ENCODE measurements at places on chromosomes 6 and 20.
A peak's percentile ranks its signal among the peaks of the same experiment; 100 is the strongest.

DNA sequence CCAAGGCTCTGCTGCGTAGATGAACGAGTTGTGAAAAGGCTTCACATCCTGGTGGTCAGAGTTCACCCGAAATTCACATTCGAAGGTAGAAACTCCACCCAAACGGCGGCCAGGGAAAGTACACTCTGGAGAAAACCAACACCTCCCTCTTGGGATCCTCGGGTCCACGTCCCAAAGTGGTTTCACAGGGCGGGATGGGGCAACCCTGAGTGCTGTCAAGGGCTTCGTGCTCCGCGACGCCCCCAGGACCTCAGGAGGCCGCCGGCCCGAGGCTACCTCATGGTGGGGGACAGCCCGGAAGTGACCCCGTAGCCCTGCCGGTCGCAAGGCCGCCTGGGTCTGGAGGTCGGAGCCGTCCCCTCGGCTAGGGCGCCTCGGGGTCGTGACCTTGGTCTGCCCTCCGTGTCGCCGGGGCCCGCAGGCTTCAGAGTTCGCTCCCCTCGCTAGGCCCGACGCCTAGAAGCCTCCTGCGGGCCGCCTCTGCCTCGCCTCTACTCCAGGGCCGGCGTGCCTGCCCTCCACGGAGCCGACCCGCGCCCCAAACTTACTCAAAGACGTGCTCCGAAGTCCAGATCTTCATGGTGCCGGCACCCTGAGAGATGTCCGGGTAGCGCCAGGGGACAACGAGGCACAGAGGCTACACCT lies at the start of gene PRELID3B:
Gene PRELID3B, minus strand, starts transcription at position 636 of the 645 bp plus-strand sequence. Its CDS starts 56 bp downstream, at position 580.
- no peak for DNase-seq

DNA sequence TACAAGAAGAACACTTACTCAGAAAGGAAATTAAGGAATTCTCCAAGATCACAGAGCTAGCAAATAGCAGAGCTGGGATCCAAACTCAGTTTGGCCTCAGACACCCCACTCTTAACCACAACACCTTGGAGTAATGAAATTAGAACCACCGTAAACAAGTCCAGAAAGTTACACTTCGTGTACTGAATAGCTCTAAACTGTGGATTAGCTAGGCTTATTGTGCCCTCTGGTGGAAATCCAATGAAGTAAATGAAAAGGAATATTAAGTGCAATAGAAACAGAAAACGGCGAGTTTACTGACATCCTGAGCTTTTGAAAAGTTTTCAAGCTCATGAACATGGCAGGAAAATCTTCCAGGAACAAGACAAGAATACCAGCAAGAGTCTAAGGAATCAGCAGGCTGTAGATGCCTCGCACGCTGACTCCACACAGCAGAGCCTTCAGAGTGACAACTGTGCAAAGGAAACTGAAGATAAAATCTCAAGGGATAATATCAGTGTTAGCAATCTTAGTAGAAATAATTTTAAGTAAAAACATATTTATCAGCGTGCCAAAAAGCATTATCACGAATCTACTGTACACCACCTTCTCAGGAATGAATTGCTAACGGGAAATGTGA lies 34.6 kb downstream of the FBXO5 start:
- peak; percentile 24 for DNase-seq

- DNase-seq = no peak
Observed at GRCh38 chr20:7257692-7258466, 490.4 kb downstream of the BMP2 start.

GRCh38 chr6:97187951-97188350 lies 95.1 kb downstream of the MMS22L start:
- no peak for DNase-seq

- DNase-seq = no peak
Observed at GRCh38 chr20:4087923-4088322, 72.6 kb upstream of the RNF24 start.

GRCh38 chr6:69422020-69422419 lies 374.8 kb downstream of the LMBRD1 start:
- no peak for DNase-seq

- no peak for DNase-seq
Observed at GRCh38 chr6:53845280-53846195, 50.7 kb downstream of the LRRC1 start.

DNA sequence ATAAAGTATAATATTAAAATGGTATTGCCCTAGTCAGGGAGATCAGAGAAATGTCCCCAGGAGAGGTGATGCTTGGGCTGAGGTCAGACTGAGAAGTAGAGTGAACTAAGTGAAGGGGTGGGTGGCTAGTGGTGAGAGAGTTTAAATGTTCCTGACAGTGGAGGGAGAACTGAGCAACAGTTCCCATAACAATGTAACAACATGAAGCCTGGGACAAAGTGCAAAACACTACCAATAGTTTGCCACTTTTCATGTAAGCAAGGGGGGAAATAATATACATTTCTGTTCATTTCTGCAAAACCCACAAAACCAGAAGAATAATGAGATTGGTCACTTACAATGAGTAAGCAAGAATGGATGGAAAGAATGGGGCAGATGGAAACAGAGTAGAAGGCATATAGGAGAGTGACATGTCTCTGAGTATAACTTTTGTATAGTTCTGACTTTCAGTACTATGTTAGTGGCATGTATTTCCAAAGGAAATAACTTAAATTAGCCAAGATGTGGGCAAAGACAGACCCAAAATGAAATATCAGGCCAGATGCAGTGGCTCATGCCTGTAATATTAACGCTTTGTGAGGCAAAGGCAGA lies 13.3 kb upstream of the FAXC start:
- no peak for DNase-seq

DNA sequence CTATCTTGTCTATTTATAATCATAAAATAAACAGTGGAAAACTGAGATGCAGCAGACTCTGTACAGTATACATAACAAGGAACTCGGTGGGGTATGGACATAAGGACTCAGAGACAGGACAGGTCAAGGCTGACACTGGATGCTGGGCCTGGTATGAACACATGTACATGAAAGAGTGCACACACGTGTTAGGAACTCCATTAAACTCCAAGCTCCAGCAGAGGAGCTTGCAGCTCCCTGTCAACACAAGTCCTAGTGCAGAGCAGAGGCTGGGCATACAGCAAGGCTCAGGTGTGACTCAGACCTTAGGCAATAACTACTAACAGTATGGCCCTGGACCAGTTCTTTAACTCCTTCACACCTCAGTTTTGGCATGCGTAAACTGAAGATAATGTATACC lies 17.1 kb downstream of the NAPB start:
- DNase-seq = no peak

DNA sequence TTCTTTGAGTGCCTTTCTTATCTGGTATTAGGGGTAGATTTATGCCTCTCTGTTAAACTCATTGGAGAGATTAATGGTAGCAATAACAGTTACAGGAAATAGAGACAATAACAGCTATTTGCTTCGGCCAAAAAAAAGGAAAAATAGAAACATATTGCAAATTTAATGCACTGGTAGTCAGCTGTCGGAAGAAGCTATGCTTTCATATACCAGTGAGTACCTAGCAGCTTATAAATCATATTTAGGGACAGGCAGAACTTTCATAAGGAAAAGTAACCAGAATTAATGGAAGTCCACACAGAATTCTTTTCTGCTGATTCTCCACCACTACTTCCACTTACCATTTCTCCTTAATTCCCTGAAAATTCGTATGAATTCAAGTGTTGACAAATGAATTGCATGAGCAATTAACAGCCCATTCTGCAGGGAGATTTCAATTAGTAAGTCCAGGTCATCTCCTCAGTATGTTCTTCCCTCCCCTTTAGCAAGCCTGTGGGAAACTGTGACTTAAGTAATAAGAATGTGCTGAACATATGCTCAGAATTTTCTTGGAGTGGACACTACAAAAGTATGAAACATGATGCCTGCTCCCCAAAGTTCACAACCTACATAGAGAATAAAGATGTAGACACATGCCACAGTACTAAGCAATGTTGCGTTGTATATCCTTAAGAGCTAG lies 196.7 kb upstream of the KCNQ5 start:
- DNase-seq = no peak

DNA sequence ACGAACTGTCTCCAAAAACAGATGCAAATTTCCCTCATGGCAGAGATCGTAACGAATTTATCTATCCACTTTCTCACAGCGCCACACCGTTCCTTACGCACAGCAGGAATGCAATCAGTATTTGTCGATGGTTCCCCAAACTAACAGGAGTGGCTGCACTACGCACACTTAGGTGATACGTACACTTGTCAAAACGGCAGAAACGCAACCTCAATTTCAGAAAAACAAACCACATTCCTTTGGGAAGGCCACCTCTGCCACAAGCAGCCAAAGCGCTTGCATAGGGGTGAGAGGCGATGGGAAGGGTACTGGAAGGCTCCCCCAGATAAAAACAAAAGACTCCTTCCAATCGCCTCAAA lies 638 bp downstream of the MDN1 start:
- DNase-seq = no peak

DNA sequence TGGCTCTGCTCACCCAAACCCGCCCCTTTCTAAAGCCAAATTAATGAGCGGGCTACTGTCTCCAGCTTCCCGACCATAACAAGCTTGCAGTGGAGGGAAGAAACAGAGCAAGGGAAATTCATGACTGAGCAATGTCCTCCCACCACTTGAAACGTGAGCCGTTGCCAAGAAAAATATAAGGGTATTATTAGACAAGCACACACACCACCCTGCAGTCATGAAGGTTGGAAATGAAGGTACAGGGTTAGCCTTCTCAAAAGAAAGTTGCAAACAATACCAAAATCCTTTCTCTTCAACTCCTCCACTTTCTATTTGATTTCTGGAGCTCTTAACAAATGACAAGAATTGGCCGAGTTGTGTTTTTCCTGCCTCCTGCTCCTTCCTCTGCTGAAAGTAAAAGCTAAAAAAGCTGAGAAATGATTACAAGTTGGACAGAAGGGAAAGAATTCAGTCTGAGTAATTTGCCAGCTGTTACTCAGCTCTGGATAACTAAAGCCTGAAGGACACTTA lies 151.1 kb upstream of the B3GAT2 start:
- DNase-seq = peak; percentile 37

DNA sequence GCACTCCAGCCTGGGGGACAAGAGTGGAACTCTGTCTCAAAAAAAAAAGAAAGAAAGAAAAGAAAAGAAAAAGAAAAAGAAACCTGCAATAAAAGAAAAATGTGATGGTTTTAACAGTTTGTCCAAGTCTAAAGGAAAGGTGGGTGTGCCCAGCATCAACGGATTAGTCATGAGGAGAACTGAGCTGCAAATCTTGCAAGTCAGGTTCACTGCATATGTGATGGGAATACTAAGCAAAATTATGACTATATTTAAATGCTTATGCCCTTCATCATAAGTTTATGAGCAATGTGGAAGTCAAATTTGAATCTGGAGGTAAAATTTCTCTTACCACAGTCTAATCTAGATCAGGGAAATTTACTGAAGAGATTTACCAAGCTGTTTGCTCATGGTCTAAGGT lies 13.1 kb upstream of the CDK19 start:
- DNase-seq = no peak

DNA sequence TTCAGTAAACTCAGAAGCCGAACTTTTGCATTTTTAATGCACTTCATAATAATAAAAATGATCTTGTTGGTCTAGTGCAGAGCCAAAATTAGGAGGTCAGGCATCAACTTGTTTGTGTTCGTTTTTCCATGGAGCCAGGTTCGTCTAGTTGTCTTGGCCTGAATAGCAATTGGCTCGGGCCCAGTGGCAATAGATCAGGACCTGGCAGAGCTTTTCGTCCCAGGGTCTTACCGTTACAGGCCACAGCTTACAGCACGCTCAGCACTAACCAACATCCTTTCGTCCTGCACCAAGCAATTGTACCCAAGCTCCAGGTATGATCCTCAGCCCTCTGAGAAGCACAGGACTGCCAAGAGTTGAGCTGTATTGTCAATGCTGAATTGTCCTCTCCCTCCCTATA lies 240.5 kb upstream of the PLN start:
- DNase-seq = no peak

GRCh38 chr20:64153861-64154589 lies 10.2 kb upstream of the MYT1 start:
- no peak for DNase-seq

DNA sequence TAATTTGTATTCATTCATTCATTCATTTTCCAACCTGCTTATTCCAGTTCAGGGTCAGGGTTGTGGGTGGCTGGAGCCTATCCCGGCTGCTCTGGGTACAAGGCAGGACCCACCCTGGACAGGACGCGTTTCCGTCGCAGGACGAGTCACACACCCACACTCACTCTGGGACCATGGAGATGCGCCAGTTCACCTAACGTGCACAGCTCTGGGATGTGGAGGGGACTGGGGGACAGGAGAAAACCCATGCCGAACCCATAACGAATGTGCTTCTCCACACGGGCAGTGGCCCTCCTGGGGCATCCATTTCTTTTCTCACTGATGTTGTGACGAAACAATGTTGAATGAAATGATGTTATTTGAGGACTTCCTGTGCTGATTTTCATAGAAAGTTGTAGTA lies 26.5 kb downstream of the ERMARD start:
- DNase-seq = no peak

GRCh38 chr20:10611357-10611756 lies 62.4 kb downstream of the JAG1 start:
- no peak for DNase-seq

GRCh38 chr6:105667056-105667455 lies 264.2 kb upstream of the PREP start:
- no peak for DNase-seq

DNA sequence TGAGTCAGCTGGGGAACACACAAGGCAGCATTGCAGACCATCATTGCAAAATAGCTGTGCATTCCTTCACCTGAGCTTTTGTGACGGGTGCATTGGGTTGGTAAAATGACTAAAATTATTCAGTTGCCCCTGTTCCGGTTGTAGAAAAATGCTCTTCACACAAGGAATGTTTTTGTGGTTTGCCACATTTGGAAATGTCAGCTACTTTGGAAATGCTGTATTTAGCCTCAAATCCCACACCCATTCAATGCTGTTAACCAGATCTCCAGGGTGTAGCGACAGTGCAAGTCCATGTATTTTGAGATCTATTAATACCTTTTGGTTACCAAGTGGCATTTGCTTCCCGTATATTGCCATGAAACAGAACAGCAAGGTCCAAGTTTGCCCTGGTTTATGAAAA lies 201.2 kb downstream of the FOXA2 start:
- no peak for DNase-seq

Data from NCI-H510A treated with DMSO at 0.1 percent for 48 hours (cell line).